Epithelial cell of proximal tubule (primary cell): ENCODE measurements at places on chromosomes 6 and 20. TPM values are rescaled to one million over a fixed set of nuclear protein-coding genes. Genes with fewer than 3 reads are reported as not detected.

GRCh38 chr6:170023620-170024521 lies 267.0 kb downstream of the DLL1 start:
- DNase-seq, result no peak

DNA sequence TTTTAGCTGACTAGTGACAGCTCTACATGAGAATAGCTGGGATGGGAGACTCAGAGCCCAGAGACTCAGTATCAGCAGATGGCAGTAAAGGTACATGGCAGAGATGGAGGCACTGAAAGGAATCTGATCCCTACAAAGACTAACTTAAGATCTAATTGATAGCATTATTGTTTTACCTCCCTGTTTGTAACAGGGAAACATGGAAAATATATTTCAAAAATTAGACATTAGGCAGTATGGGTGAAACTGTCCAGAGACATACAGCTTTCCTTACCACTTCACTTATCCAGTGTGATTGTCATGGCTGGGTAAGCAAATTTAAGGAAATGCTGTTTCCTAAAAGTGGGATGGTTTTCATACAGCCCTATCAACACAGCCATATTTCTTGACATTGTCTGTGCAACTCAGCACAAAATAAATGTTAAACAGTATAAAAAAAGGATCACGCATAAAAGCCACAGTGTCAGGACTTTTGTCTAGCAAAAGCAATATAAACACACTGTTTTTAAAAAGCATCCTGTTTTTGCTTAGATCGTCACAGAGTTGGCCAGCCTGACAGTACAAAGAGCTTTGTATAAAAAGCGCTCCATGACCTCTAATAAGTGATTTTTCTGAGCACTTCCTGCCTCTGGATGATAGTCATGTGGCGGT lies 376.9 kb downstream of the PHF3 start:
- no peak for DNase-seq

- no peak for DNase-seq
These were observed 30.7 kb downstream of the PAK5 start for GRCh38 chr20:9808166-9808565.

GATA5 gene
- total RNA-seq, result not detected in 2 replicates

- DNase-seq, result no peak
These were observed 87.1 kb upstream of the SYNDIG1 start for GRCh38 chr20:24382331-24382730.

DNA sequence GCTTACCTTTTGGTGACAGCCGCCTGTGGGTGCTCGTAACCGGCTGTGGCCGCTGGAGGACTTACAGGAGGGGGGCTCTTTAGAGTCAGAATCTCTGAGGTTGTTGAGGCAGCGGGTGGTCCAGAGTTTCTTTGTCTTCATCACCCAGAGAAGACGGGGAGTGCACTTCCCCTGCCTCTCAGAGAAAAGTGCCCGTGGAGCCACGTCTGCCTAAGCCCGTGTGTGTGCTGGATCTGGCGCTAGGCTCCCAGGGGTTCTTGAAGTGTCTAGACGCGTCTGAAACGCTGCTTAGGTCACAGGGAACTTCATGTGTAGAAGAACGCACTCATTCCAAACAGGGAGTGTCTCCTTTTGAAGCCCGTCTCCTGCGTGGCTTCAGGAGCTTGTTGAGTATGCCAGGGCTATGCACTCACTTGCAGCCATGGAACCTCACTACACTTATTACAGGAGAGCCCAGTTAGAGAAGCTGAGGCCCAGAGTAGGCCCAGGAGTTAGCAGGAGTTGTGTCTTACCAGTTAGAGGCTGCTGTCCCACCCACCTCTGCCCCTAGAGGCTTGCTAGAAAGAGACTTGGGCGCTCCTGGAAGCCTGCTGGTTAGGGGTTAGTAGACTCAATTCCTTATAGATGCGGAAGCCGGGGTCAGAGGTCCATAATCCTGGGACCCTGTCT lies 1.3 kb downstream of the LSM14B start:
- DNase-seq, result no peak

DNA sequence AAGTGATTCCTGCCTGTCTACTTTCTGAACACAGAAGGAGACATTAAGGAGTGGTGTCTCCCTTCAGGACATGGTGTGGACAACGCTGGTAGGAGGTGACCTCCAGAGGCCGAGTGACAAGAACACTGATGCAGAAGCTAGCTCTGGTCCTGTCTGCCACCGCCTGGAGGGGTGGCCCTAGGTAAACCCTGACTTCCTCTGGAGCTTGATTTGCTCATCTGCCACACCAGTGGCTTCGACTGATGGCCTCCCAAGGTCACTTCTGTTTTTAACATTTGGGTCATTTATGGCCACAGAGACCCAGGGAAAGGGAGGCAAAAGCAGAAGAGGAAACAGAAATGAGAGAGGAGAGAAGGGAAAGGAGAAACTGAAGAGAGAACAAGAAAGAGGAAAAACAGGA lies 49.4 kb upstream of the SLC22A23 start:
- no peak for DNase-seq

- DNase-seq, result no peak
These were observed 23.2 kb upstream of the DAAM2 start for GRCh38 chr6:39769012-39769411.

CAGE1 gene
- total RNA-seq, result 0.22 TPM in 1 of 2 replicates, not detected in the other

DNA sequence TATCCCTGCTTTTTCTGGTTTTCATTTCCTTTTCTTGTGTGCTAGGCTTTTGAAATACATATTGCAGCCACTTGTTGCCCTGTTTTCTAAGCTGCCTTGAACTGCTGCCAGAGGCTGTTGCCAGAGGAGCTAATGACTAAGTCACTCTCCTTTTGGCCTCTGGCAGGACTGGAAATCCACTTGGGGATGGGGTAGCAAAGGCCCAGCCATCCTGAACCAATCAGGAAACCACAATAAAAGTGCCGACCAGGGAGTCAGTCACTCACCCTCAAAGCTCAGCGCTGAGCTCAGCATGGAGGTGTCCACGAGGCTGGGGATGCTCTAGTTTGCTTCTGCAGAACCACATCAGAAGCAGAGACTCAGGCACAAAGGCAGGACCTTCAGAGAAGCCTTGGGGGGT lies 813.0 kb downstream of the DHX35 start:
- no peak for DNase-seq

DNA sequence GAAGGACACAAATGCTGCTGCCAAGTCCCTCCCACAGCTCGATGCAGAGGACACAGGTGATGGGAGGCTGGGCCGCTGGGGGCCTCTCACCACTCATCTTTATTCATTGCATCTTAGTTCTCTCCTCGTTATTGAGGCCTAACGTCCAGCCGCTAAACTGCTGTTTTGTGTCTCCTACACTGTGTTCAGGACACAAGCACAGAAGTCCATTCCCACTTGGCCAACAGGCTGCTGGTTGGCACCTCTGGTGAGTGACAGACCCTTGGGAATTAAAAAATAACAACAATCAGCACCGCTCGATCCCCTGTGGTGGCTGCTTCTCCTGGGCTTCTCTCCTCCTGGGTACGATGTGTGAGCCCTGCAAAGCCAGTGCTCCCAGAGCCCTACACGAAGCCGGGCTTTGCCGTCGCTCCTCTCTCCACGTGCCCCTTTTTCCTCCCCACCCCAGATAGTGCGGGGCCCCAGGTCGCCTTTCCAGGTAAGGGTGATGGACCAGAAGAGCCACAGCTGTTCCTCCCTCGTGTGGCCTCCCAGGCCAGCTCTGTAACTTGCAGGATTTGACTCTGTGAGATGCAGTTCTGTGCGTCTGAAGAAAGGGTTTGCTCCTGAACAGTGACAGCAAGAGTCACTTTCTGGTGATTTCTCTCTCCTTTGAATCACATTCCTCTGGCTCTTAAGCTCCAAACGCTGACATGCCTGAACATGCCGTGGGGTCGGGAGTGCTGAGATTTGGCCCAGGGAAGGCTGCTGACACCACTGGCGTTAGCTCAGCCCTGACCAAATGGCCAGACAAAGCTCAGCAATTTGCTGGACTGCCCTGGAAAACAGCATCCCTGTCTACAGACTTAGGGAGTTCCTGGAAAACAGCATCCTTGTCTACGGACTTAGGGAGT lies 59.3 kb downstream of the DLL1 start:
- DNase-seq, result no peak

GRCh38 chr6:90811596-90812226 lies 224.8 kb upstream of the MAP3K7 start:
- DNase-seq, result no peak

DNA sequence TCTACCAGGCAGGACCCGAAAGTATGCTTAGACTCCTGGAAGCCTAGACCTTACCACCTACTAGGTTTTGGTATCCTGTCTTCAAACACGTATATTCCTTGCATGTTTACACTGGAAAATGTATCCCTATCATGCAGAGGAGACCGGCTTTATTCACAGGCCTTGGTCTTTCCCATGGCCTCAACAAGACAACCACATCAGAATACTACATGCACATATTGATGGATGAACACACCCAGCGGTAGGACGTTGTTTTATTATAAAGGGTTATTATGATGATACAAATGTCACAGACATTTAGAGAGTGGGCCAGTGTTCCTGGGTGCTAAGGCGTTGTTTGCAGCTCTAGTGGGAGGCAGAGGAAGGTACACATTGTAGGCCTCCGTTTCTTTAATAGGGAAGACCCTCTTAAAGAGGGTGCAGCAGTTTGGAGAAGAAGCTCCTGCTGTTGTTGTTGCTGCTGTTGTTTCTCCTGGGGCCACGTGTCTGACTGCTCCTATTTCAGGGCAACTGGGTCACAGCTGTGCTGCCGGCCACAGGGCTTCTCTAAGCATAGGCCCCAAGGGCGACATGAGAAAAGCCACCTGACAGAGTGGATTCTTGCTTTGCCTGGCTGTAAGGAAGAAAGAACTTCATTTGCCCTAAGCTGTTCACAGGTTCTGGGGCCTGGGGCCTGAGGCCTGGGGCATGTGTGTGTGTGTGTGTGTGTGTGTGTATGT lies 98.3 kb upstream of the SASH1 start:
- no peak for DNase-seq

- no peak for DNase-seq
These were observed 172.6 kb downstream of the BMP2 start for GRCh38 chr20:6940048-6940447.
